A549 treated with Hydrocortisone at 1 μM for 4 hours (cell line): ENCODE measurements at places on chromosomes 3 and 15. TPM values are rescaled to one million over a fixed set of nuclear protein-coding genes. Genes with fewer than 3 reads are reported as not detected.

RTP3 gene
- total RNA-seq, result not detected in 5 replicates

PEAK1 gene
- total RNA-seq, result 5.0 to 11.5 TPM (median 7.5 TPM) in 5 replicates

GPR149 gene
- not detected in 5 replicates for total RNA-seq

REC114 gene
- not detected in 5 replicates for total RNA-seq

SI gene
- not detected in 5 replicates for total RNA-seq

KCNAB1 gene
- total RNA-seq, result not detected in 5 replicates

KBTBD12 gene
- total RNA-seq, result not detected in 5 replicates
